ENCODE measurements at places on chromosomes 13 and 19.

DNA sequence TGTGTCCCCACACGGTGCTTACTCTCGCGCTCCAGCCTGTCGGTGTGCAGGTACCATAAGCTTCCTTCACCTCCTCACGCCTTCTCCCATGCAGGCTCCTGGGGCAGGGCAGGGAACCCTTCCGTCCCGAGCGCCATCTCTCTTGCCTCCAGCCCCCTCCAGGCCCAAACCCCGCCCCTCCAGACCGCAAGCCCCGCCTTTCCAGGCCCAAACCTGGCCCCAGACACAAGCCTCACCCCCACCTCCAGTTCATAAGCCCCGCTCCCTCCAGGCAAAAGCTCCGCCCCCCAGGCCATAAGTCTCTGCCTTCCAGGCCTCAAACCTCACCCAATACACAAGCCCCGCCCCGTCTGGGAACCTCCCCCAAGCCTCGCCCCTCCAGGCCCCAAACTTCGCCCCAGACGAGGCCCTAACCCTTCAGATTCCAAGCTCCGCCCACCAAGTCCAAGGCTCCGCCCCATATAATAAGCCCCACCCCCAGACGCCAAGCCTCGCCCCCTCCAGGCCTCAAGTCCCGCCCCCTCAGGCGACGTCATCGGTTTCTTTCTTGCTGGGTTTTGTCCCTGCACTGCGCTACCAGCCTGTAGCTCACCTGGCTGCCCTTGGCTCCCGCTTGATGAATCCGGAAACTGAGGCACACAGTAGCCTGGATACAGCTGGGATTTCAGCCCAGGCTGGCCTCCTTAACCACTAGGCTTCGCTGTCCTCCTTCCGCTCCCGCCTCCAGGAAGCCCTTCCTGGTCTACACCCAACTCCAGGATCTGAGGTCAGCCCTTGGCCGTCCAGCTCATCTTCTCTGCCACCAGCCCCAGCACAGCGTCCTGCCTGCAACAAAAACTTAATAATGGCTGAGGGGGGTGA lies 16.1 kb downstream of the MKNK2 start:
- peaks cover 17% of the 10 kb centered on the region for H3K4me1 ChIP-seq
- H3K4me3 ChIP-seq: peak overlapping the region; percentile 54
- peaks cover 2% of the 10 kb centered on the region for H3K27me3 ChIP-seq
- 0 out of 2 replicates have a peak, but pooled peaks cover 6% of the 10 kb centered on the region for H3K36me3 ChIP-seq

DNA sequence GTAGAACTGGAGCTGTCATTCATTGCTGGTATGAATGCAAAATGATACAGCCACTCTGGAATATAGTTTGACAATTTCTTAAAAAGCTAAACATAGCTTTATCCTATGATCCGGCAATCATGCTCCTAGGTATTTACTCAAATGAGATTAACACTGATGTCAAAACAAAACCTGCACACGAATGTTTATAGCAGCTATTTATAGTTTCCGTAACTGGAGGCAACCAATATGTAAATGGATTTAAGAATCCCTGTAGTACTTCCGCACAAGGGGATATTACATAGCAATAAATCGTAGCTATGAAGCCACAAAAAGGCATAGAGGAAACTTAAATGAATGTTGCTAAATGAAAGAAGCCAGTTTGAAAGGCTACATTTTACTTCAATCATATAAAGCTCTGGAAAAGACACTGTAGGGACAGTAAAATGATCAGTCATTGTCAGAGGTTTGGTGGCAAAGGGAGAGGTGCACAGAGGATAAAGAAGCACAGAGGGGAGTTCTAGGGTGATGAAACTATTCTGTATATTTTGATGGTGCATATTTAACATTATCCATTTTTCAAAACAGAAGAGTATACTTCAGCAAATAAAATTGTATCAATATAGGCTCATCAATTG lies 1893.0 kb upstream of the PCDH20 start:
- no peaks in the 10 kb centered on the region for H3K4me1 ChIP-seq
- no peak for DNase-seq
- peaks cover 5% of the 10 kb centered on the region for H3K36me3 ChIP-seq
- H3K27ac ChIP-seq: no peak overlapping the region
- H3K27me3 ChIP-seq: no peaks in the 10 kb centered on the region
- H3K4me3 ChIP-seq: no peak overlapping the region

DNA sequence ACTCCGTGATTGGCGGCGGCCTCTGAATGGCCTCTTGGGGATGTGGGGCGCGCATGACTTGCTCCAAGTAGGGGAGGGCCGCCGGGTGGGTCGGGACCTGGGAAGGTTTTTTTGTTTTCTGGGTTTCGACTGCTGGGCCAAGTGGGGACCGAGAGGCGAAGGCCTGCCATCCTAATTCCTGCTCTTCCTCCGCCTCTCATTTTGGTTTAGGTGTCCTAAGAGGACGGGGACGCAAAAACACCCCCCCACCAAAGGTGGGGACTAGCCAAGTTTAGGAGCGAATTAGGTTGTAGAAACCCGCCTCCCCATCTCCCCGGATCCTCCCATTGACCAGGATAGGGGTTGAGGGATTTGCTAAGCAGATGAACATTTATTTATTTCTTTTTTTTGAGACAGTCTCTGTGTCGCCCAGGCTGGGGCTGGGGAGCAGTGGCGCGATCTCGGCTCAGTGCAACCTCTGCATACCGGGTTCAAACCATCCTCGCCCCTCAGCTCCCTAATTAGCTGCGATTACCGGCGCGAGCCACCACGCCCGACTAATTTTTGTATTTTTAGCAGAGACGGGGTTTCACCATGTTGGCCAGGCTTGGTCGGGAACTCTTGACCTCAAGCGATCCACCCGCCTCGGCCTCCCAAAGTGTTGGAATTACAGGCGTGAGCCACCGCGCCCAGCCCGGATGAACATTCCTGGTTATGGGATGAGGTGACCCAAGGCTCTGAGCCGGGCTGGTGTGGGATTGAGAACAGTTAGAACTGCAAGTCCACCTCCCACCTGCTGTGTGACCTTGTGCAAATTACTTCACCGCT lies 838 bp downstream of the PPP2R1A start:
- peak overlapping the region; percentile 45 for H3K27ac ChIP-seq
- peaks cover 31% of the 10 kb centered on the region for H3K36me3 ChIP-seq
- peak overlapping the region; percentile 96 for H3K4me3 ChIP-seq

- no peak for DNase-seq
- peaks cover 3% of the 10 kb centered on the region for H3K27me3 ChIP-seq
- H3K4me3 ChIP-seq: no peak overlapping the region
- H3K4me1 ChIP-seq: peaks cover 7% of the 10 kb centered on the region
These were observed 194.5 kb upstream of the UBL3 start for GRCh38 chr13:30044932-30045331.

DNA sequence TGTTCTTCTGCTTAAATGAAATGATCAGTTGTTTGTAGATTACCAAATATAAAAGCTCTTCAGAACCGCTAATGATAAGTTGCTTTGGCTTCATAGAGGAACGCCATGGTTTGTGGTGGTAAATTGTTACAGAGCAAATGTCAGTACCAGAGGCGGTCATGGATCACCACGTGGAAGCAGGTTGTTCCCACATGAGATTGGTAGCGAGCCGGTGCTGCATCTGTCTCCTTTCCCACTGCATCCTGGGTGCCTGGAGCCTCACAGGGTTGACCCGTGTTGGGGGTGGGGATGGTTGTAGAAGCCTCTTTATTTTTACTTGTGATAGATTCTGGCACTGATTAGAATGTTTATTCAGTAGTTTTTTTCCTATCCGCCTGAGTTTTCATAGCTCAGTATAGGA lies 14.7 kb downstream of the GARRE1 start:
- H3K36me3 ChIP-seq: no peaks in the 10 kb centered on the region
- no peak for DNase-seq

GRCh38 chr19:5623397-5624017 lies 624 bp downstream of the SAFB start:
- peak overlapping the region; percentile 100 for H3K4me3 ChIP-seq
- H3K36me3 ChIP-seq: peaks cover 55% of the 10 kb centered on the region
- peaks cover 5% of the 10 kb centered on the region for H3K27me3 ChIP-seq
- peak overlapping the region; percentile 100 for H3K27ac ChIP-seq
- peaks cover 42% of the 10 kb centered on the region for H3K4me1 ChIP-seq
- no peak for DNase-seq

- peak overlapping the region; percentile 93 for H3K4me3 ChIP-seq
- H3K36me3 ChIP-seq: peaks cover 23% of the 10 kb centered on the region
- no peak for DNase-seq
These were observed 2.4 kb downstream of the LNX2 start for GRCh38 chr13:27617881-27618321.

Measured in WTC11 (cell line).